ENCODE measurements at places on chromosomes 11 and 22. TPM values are rescaled to one million over a fixed set of nuclear protein-coding genes. Genes with fewer than 3 reads are reported as not detected.

Gene OR51B4
- total RNA-seq = not detected

Gene KCNE3
- under 0.01 TPM for total RNA-seq

Gene MAPK8IP1
- 6.5 TPM for total RNA-seq

Gene DEUP1
- total RNA-seq = not detected

Gene OR51B2
- total RNA-seq = not detected

Gene GLYATL1
- total RNA-seq = under 0.01 TPM

Gene POTEH
- not detected for total RNA-seq

Gene H19
- 161 TPM for total RNA-seq

Gene OR5AR1
- not detected for total RNA-seq

Gene WT1
- 16.4 TPM for total RNA-seq

Gene POU2F3
- total RNA-seq = not detected

- DNase-seq = no peak
These were observed 339.1 kb downstream of the GUCY1A2 start for GRCh38 chr11:106679181-106679580.

GRCh38 chr11:72433455-72434036 is 785 bp downstream of the CLPB start:
- DNase-seq = no peak

DNA sequence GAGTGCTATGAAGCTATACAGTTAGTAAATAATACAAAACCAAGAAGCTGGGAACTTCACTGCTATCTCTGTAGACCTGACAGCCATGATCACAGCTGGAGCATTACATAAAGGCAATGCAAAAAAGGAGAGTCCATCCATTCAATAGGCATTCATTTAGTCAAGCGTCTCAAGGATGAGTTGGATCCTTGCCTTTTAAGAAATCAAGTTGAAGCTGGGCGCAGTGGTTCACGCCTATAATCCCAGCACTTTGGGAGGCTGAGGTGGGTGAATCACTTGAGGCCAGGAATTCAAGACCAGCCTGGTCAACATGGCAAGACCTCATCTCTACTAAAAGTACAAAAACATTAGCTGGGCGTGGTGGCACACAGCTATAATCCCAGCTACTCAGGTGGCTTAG is 48.1 kb upstream of the ALKBH3 start:
- no peak for DNase-seq

GRCh38 chr22:43850529-43850928 is 11.8 kb downstream of the SULT4A1 start:
- no peak for DNase-seq

GRCh38 chr11:117315285-117316196 is 515 bp downstream of the BACE1 start:
- no peak for DNase-seq

- DNase-seq = no peak
These were observed 7.3 kb downstream of the RELT start for GRCh38 chr11:73383249-73384124.

DNA sequence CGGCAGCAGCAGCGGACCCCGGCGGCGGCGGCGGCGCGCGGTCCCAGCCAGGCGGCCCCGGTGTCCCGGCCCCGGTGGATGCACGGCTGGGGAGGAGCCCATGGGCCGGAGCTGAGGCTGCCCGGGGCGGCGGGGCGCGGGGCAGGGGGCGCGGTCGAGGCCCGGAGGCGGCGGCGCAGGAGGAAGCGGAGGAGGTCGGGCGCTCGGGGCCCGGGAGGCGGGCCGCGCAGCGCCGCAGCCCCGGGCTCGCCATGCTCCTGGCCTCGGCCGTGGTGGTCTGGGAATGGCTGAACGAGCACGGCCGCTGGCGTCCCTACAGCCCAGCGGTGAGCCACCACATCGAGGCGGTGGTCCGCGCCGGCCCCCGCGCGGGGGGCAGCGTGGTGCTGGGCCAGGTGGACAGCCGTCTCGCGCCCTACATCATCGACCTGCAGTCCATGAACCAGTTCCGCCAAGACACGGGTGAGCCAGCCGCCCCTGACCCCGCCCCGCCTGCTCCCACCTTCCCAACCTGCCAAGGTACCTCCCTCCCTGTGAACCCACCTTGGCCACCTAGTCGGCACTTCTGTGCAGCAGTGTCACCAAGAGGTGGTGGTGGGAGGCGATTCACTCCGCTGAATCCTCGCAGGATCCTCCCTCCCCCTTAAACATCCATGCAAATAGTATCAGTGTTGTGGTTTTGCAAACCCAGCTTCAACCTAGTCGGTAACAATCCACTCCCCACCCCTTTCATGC is 580 bp downstream of the DTX4 start:
- no peak for DNase-seq

- no peak for DNase-seq
These were observed 106.4 kb downstream of the SERGEF start for GRCh38 chr11:17906436-17906835.

DNA sequence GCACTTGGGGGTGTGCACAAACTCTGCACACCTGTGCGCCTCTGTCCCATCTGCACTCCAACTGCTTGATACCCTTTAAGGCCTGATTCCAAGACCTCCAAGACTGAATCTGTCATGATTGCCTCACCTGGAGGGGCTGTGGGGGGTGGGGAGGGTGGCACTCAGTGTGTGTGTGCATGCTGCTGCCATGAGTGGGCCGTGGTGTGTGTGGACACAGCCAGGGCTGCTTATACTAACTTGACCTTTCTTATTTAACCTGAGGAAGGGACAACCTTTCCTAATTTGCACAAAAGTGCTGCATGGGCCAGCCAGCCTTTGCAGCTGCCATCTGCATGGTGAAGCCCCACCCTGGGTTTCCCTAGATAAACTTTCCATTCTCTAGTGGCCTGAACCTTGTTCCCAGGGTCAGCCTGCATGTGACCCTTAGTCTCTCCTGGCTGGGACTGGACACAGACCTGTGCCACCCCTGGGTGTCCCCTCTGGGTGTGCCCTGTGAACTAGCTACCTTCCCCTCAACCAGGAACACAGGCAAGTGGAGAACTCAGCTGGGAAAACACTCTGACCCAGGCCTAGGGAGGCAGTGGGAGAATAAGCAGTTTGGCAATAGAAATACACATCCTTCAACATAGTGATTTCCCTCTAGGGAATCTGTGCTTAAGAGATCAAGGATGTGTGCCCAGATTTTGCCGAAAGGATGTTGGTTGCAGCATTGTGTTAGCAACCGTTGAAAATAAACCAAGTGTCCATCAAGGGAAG is 45.4 kb upstream of the DKK3 start:
- no peak for DNase-seq

- no peak for DNase-seq
These were observed 936.2 kb upstream of the CHORDC1 start for GRCh38 chr11:91158891-91159537.

- peak; percentile 70 for DNase-seq
These were observed 9.1 kb downstream of the HPS5 start for GRCh38 chr11:18312663-18313420.

- peak; percentile 51 for DNase-seq
These were observed 1.6 kb downstream of the MAML2 start for GRCh38 chr11:96341211-96342013.

- DNase-seq = no peak
These were observed 125.7 kb downstream of the KCNQ1OT1 start for GRCh38 chr11:2574043-2574552.

- DNase-seq = no peak
These were observed 11.0 kb downstream of the RBFOX2 start for GRCh38 chr22:36017651-36018091.

- DNase-seq = no peak
These were observed 42.2 kb upstream of the PRDM11 start for GRCh38 chr11:45104006-45104789.

DNA sequence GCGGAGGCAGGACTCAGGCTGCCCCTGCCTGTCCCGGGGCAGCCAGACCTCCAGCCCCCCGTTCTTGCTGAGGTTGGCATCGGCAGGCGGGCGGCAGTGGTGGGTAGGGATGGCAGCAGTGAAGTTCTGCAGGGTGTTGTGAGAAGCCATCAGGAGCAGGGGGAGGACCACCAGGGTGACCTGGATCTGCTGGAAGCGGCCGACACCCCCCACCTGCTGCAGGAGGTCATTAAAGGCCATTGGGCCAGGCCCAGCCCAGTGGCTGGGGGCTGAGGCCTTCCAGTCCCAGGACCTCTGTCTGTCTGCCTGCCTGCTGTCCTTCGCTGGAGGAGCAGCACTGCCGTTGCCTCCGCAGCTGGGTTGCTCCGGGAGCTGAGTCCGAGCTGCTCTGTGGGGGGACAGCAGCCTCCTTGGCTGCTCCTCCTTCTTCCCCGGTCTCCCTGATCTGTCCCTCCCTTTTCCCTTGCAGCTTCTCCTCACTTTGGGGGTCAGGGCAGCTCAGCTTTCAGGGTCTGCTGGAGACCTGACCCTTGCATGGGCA is at the start of gene SLC22A6:
Gene SLC22A6, minus strand, starts transcription at position 517 of the 541 bp plus-strand sequence. Its CDS starts 277 bp downstream, at position 240.
- no peak for DNase-seq

- no peak for DNase-seq
These were observed 682.8 kb upstream of the KIRREL3 start for GRCh38 chr11:127683321-127683720.

- DNase-seq = no peak
These were observed 915 bp upstream of the OSBP start for GRCh38 chr11:59616396-59616982.

DNA sequence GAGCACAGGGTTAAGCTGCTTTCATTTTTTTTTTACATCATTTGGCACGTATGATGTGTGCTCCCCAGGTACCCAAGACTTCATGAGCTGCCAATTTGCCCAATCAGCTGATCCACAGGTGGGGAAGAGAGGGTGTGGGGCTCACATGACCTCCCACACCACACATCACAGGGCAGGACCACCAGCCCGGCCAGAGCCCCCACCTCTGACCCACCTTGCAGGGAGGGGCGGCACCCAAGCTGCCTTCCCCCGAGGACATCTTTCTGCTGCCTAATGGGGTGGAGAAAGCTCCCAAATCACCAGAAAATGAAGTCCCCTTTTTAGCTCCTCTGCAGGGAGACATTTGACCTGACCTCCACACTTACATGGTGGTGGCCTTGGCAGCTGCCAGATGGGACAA is 119.8 kb downstream of the MPPED1 start:
- no peak for DNase-seq

DNA sequence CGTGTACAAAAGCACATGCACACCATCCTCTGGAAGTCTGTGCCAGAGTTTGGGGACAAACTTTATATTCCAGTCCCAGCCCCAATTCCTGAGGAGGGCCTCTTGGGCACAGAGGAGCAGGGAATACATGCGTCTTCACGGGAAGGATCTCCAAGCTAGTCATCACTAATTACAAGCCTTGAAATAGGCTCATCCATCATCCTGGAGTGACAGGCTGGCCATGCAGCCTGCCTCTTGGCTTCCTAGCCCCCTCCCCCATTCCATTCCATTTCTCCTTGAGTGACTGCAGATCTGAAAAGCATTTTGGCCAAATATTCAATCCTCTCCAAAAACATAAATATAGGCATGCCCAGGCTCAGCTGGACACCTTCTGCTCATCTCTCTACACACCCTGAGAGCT is 24.8 kb downstream of the SERPING1 start:
- no peak for DNase-seq

DNA sequence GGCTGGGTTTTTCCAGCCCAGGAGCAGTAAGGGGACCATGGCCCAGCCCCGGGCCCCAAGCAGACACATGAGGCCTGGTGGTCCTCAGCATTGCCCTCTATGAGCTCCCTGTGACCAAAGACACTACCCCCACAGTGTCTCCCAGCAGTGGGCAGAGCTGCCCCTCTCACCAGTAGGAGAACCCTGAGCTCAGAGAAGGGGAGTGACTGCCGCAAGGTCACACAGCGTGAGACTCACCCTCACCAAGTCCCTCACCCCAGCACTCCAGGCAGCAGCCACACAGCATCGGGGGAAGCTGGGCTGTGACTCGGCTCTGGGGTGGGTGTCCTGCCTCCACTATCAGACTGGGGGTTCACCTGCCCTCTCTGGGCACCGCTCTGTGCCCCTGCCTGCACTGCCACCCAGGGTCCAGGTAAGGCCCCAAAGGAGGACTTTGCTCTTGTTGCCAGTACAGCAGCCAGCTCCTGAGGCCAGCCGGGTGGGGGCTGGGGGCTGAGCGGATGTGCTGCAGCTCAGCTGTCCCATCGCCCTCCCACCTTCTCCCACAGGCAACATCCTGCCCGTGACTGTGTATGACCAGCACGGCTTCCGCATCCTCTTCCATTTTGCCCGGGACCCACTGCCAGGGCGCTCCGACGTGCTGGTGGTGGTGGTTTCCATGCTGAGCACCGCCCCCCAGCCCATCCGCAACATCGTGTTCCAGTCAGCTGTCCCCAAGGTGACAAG is 7.9 kb upstream of the SH3BP1 start:
- DNase-seq = no peak

GRCh38 chr11:119755356-119756071 is 26.5 kb upstream of the NECTIN1 start:
- DNase-seq = no peak

DNA sequence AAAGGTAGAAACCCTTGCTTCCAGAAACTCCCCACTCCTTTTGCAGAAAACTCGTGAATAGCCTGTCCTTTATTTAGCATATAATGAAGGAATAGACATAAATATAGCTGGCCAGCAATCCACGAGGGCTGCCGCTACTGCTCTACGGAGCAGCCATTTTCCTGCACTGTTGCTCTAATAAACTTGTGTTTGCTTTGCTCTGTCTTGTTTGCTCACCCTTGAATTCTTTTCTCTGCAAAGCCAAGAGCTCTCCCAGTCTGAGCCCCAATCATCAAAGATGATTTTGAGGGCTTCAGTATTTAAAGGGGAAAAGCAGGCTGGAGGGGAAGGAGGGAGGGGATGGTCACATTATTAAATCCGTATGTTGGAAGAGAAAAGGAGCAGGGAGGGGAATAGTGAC is 16.6 kb upstream of the CHKA start:
- DNase-seq = no peak

GRCh38 chr11:103086461-103086860 is 5.5 kb downstream of the DCUN1D5 start:
- peak; percentile 8 for DNase-seq

- no peak for DNase-seq
These were observed 9.6 kb upstream of the IFITM3 start for GRCh38 chr11:330307-330693.

- DNase-seq = no peak
These were observed 46.9 kb downstream of the PHF21B start for GRCh38 chr22:44962741-44963454.

DNA sequence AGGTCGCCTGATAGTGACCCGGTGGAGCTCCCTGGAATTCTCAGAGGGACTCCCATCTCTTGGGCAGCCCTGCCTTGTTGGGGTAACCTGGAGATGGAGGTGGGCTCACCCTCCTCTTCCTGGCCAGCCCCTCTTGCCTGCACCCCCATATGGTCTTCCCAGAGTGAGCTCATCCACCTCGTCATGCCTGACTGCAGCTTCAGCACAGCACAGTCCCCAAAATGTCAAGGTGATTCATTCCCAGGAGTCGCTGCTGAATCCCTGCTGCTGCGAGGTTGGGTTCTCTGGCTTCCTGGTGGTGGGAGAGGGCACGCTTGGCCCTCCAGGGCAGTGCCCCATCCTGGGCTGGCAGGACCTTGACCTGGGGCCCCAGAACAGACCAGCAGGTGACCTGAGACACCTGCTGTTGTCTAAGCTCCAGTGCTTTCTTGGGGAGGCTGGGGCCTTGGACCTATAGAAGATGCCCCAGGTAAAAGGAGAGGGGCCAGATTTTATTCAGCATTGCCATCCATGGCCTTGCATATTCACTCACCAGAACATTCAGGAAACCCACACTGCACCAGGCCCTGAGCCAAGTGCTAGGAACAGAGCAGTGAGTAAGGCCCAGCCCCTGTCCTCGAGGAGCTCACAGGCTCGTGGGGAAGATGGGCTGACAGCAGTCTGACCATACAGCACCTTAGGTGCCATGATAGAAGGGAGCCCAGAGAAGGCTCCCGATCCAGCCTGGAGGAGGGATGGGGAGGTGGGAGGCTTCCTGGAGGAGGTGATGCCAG is 72.9 kb downstream of the CACNA1I start:
- no peak for DNase-seq

Data from fibroblast of villous mesenchyme (primary cell).